ENCODE measurements at places on chromosomes 2 and 18.
A peak's percentile ranks its signal among the peaks of the same experiment; 100 is the strongest.

GRCh38 chr2:239154971-239155805 lies 245.6 kb downstream of the HDAC4 start:
- peak; percentile 17 for DNase-seq

- no peak for DNase-seq
These were observed 19.7 kb downstream of the KIAA1328 start for GRCh38 chr18:36848609-36849008.

DNA sequence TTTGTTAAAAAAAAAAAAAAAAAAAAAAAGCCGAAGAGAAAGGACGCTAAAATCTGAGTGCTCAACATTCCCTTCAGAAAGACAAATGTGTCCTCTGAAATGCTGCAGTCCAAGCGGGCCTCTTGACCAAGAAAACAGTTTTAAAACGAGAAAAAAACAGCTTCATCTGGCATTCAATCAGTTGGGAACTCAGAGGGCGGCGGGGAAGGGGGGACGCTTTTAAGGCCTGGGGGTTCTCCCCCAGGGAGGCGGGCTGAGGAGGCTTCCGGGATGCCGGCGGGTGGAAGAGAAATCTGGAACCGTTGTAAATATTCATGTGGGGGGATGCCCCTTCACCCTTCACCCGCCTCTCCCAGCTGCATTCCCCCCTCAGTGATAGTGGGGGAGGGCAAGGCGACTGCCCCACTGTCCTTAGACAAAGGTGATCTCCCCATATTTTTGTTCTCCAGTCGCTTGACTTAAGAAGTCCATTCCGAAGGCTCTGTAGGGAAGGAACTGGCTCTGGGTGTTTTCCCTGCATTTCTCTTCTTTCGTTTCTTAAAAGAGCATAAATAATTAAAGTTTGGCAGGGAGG lies 3.3 kb upstream of the HOXD11 start:
- no peak for DNase-seq

GRCh38 chr2:144364944-144365738 lies 154.8 kb downstream of the ZEB2 start:
- DNase-seq, result no peak

DNA sequence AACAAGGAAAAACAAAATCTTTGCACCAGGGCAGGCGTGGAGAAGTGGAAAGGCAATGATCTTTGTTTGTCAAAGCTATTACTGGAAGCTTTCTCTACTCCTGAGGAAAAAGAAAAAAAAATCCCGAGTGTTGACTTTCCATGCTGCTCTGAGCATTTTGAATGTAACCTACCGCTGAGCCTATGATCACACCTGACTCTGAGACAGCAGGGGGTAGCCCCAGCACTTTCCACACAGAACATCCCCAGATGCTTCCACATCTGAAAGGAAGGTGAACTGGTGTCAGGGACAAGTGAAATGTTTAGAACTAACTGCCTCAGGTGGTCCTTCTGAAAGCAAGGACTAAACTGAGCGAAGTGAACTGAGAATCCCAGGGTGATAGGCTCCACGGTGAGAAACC lies 1315.1 kb upstream of the DDX18 start:
- no peak for DNase-seq

DNA sequence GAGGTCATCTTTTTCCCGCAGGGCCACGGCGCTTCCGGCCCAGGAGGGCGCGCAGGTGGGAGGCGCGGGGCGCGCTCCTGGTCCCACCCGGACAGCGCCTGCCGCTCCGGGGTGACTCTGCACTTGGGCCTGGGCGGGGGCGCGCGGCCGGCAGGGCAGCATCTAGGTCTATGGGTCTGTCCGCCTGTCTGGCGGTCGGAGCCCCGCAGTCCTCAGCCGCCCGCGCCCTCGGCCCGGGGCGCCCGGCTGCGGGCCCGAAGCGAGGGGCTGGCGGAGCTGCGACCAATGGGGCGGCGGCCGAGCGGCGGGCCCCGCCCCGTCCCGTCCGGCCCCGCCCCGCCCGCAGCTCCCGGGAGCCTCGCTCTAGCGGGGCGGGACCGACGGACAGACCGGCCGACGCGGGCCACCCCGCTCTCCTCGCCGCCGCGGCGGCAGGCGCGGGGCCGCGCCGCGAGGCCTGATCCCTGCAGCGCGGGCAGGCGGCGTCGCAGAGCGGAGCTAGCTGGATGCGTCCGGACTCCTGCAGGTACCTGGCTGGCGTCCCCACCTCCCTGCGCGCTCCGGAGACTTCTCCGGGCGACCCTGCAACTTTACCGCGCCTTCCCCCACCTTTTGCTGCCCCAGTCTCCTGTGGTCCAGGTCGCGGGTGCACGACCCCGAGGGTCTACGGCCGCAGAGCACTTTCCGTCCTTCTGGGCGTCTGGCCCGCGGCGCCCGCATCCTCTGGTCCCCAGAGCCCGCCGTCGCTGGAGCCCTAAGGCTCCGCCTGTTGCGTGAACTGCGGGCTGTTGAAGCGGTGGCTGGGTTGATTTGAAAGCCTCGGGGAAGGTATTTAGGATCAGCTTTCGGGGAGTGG lies at the start of gene KCNS3:
TSS of gene KCNS3 (plus strand) at position 387 of the 856 bp plus-strand sequence. CDS start 52,342 bp downstream, outside the sequence.
- peak; percentile 34 for DNase-seq

- no peak for DNase-seq
These were observed 8.1 kb upstream of the RPIA start for GRCh38 chr2:88683160-88684021.

DNA sequence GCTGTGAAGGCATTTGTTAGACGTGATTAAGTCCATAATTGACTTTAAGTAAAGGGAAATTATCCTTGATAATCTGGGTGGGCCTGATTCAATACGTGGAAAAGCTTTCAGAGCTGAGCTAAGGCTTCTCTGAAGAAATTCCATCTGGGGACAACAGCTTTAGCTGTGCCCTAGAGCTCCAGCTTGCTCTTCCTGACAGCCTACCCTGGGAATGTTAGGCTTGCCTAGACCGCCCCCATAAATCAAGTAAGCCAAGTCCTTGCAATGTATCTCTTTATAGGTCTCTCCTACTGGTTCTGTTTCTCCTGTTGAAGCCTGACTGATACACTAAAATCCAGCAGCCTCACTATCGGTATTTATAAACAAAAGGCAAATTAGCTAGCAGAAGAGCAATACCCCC lies 160.0 kb downstream of the STK39 start:
- DNase-seq, result no peak

DNA sequence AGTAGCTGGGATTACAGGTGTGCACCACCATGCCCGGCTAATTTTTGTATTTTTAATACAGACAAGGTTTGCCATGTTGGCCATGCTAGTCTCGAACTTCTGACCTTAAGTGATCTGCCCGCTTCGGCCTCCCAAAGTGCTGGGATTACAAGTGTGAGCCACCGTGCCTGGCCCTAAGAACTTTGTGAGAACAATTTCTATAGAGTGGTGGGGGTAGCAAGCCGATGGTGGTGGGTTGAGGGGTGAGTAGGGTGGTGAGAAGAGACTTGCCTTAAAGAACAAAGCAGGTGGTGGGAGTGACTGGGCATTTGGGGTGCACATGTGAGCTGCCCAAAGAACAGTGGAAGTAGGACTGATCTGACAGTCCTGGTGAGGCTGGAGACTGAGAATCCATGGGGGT lies 76.0 kb upstream of the ASB18 start:
- no peak for DNase-seq
